ENCODE measurements at places on chromosomes 2 and 18. TPM values are rescaled to one million over a fixed set of nuclear protein-coding genes. Genes with fewer than 3 reads are reported as not detected.

DNA sequence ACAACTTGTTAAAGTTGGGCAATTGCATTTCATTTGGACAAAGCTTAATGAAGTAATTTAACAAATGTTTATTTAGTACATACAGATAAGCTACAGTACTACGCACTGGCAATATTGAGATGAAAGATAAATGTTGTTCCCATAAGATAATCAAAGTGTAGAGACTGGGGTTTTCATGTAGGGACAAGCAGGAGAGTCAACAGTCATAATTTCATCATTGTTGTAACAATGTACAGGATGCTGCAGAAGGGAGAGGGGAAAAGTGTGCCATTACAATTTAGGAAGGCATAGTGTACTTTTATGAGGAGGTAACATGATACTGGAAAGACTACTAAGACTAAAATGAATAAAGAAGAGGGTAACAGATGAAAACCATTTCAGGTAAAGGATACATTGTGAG is 441.6 kb downstream of the ERBB4 start:
- DNase-seq: no peak

- DNase-seq: no peak
These were observed 35.9 kb upstream of the MYO1B start for GRCh38 chr2:191209340-191209739.

GRCh38 chr2:136247204-136247950 is 129.4 kb upstream of the CXCR4 start:
- no peak for DNase-seq

DNA sequence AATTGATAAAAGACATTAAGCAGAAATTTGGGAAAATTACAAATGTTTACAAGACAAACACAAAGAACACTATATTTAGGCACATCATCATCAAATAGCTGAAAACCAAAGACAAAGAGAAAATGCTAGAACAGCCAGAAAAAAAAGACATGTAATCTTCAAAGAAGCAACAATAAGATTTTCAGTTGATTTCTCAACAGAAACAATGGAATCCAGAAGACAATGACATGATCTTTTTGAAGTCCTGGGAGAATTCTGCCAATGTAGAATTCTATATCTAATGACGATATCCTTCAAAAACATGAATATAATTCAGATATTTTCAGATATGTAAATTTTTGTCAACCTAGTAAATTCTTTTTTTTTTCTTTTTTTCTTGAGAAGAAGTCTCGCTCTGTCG is 179.0 kb downstream of the PTPRM start:
- no peak for DNase-seq

DNA sequence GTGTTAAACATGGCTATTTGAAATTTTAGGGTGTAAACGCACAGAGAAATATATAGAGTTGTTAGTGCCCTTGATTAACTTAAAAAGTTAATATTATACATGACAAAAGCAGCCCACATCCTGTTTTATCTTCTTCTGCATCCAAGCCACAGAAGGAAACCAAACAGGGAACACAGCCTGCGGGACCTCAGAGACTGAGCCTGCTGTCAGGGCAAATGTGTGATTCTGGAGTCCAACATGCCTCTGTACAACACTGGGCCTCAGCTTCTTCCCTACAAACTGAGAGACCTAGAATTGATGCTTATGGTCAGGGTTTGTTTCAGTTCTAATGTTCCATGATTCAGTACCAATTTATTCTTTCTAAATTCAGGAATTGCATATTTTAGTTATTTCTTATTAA is 404.7 kb downstream of the FBXO15 start:
- no peak for DNase-seq

- DNase-seq: no peak
These were observed 1.0 kb upstream of the PRKD3 start for GRCh38 chr2:37325625-37326071.

- DNase-seq: no peak
These were observed 211.4 kb upstream of the GYPC start for GRCh38 chr2:126444512-126444911.

GRCh38 chr18:9814431-9814830 is 71.3 kb upstream of the TXNDC2 start:
- DNase-seq: no peak

- DNase-seq: no peak
These were observed 14.9 kb downstream of the VAPA start for GRCh38 chr18:9928646-9929259.

- no peak for DNase-seq
These were observed 1579.3 kb downstream of the SUCLG1 start for GRCh38 chr2:82879803-82880202.

DNA sequence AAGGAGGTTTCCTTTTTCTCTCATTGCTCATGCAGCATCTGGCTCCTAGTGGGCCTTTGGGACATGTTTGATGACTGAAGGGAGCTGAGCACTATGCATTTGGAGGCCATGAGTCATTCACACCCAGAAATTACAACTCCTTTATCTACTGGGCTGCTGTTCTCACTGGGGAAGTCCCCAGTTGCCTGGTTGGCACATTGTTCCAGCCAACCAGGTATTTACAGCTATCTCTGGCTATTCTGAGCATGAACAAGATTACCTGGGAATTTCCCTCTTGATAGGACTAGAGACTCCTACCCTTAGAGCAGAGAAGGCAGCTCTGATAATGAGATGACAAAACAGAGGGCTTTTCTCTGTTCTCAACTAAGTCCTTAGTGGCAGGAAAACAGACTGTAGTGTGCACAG is 206.5 kb downstream of the SETBP1 start:
- no peak for DNase-seq

DNA sequence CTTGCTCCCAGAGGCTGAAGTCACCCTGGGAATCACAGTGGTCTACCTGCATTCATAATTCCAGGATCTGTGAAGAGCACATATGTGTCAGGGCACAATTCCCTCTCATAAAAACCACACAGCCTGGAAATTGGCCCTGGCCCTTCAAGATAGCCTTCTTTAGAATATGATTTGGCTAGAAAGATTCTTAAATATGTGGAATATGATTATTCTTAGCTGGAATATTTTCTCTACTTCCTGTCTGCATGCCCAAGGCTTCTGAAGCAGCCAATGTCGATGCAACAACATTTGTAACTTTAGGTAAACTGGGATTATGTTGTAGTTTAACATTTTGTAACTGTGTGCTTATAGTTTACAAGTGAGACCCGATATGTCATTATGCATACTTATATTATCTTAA is 24.2 kb downstream of the ICOS start:
- DNase-seq: no peak

GRCh38 chr2:136251885-136252585 is 134.1 kb upstream of the CXCR4 start:
- DNase-seq: no peak

DNA sequence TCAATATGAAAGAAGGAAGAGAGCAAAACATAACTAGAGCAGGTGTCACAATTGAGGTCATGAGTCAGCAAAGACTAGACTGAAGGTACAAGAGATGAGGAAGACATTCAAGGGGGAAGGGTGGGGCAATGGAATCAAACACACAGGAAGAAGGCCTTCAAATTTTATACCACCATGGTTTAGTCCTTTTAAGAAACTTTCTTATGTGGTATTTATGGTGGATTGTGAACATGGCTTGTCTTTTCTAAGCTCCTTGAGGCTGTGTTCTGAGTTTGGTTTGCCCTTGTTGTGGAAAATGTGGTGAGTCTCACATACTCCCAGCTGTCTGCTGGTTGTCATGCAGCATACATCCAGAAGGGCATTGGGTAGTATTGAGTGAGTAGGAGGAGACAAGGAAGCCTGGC is 62.1 kb downstream of the NABP1 start:
- no peak for DNase-seq

GRCh38 chr2:43106559-43107527 is 119.6 kb downstream of the ZFP36L2 start:
- DNase-seq: no peak

- no peak for DNase-seq
These were observed 191.0 kb upstream of the ARL4C start for GRCh38 chr2:234687718-234688475.

GRCh38 chr18:61887838-61888237 is 5.0 kb downstream of the RNF152 start:
- no peak for DNase-seq

GRCh38 chr2:226730481-226730880 is 69.1 kb downstream of the IRS1 start:
- DNase-seq: no peak

DNA sequence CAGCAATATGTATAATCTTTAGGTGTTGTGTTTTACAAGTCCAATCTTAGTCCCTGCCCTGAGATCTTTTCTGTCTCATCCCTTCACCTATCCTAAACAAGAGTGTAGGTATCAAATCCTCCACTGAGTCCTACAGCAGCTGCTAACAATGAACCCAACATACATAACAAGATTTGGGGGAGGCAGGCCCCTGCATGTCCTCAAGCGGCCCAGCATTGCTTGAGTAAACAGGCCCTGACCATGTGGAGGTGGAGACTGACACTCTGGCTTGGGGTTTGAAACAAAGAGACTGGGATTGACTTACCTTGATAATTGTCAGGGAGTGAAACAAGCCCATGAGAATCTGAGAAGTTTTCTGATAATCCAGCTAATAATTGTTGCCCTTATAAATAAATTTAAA is 213.4 kb downstream of the STK39 start:
- no peak for DNase-seq

DNA sequence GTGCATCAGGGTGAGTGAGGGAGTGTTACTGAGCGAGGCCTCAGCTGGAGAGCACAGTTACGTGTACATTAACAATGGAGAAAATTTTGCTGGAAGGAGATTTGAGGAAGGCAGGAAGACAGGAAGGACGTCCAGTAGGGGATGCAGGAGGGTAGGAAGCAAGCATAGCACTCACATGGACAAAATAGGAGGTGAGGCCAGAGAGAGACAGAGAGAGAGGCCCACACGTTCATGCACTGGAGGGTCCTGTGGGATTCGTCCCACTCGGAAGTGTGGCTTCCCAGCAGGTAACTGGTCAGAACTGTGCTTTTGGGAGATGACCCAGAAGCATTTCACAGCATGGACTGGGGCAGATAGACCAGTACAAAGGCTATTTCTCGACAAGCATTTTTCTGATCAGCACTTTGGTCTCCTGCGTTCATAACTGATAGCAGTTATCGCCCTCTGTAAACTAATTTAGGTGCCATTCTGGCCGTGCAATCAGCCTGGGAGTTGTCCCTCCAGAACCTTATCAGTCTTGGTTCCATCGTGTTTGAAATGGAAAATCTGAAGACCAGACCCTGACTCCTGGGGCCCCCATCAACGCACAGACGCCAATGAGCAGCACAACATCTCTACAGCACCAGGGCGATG is 5.7 kb downstream of the LCT start:
- no peak for DNase-seq

DNA sequence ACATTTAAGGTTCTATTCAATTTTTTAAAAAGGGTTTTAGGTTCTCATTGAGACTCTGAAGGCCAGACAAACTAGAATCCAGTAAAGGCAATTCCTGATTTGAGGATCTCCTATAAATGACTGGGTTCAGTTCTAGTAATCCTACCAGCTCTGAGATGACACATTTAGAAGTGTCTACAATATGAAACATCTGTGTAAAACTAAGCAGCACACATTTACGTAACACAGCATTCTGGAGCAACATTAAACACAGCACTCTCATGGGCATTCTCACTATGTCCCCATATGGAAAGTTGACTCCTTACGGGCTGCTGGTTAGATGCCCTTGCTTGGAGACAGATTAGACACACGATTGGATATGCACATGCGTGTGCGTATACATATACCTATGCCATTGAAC is 114.4 kb downstream of the ZNF385B start:
- no peak for DNase-seq

GRCh38 chr18:69897397-69898108 is 50.1 kb downstream of the CD226 start:
- DNase-seq: no peak

- no peak for DNase-seq
These were observed 48.4 kb upstream of the BCL2L11 start for GRCh38 chr2:111072220-111072871.

GRCh38 chr2:198641161-198641560 is 816.6 kb downstream of the SATB2 start:
- DNase-seq: no peak

- no peak for DNase-seq
These were observed 25.4 kb downstream of the DSG4 start for GRCh38 chr18:31402026-31402373.

GRCh38 chr18:21897811-21898210 is 157.2 kb downstream of the MIB1 start:
- no peak for DNase-seq

DNA sequence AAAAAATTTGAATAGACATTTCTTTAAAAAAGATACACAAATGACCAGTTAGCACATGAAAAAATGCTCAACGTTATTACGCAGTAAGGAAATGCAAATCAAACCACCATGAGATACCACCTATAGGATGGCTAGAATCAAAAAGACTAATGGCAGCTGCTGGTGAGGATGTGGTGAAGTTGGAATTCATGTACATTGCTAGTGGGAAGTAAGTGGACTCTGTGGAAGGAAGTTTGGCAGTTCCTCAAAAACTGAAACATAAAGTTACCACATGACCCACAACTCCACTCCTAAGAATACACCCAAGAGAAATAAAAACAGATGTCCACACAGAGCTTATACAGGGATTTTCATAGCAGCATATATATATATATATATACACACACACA is 51.2 kb downstream of the MBP start:
- no peak for DNase-seq

DNA sequence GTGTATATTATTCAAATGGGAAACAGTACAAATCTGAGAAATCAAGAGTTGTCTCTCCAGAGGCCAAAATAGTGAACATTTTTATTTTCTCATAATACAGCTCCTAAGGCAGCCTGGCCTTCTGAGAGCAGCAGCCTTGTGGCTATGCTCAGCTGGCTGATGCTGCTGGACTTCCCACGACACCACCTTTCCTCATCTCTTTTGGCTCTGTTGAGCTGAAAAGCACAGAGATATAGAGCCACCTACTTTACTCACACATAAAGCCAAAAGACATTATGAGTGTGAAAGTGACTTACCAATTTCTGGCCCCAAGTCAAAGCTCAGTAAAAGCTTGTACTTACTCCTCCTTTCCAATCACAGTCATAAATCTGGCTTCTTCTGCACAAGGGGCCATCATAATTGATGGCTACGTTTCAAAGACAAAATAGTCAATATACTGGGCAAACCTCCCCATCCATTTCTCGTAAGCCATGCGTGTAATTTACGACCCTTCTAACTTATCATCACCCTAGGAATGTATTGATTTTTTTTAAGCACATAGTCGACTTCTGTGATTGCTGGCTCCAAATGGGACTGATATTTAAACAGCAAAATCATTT is 18.6 kb upstream of the REG3A start:
- no peak for DNase-seq

GRCh38 chr2:197946562-197946961 is 142.2 kb downstream of the PLCL1 start:
- no peak for DNase-seq

DNA sequence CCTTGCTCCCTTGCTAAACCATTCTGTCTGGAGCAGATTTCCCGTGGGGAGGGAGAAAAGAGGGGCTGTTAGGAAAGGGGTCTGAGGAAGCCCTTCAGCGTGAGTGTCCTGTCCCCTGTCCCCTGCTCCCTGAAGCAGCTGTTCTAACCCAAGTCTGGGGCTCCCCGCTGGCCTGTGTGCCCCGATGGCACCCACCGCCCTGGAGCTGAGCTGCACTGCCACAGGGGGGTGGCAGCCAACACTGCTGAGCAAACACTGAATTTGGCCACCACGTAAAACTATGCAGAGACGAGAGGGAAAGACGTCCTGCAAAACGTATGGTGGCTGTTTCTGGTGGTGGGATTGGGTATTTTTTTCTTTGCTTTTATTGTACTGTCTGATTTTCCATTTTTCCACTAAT is 17.9 kb downstream of the KCNG2 start:
- DNase-seq: no peak

The SERPINB12 gene
- total RNA-seq: not detected

The SLC23A3 gene
- total RNA-seq: 0.87 TPM

The ATP6V1C2 gene
- total RNA-seq: 1.9 TPM

The NGEF gene
- 0.51 TPM for total RNA-seq

The CDCA7 gene
- total RNA-seq: 1.5 TPM

The RBKS gene
- total RNA-seq: 4.0 TPM

The EML6 gene
- total RNA-seq: 0.16 TPM

Measured in Right ventricle myocardium inferior (tissue), 1 donor.